ENCODE measurements at places on chromosomes 7 and 10.

DNA sequence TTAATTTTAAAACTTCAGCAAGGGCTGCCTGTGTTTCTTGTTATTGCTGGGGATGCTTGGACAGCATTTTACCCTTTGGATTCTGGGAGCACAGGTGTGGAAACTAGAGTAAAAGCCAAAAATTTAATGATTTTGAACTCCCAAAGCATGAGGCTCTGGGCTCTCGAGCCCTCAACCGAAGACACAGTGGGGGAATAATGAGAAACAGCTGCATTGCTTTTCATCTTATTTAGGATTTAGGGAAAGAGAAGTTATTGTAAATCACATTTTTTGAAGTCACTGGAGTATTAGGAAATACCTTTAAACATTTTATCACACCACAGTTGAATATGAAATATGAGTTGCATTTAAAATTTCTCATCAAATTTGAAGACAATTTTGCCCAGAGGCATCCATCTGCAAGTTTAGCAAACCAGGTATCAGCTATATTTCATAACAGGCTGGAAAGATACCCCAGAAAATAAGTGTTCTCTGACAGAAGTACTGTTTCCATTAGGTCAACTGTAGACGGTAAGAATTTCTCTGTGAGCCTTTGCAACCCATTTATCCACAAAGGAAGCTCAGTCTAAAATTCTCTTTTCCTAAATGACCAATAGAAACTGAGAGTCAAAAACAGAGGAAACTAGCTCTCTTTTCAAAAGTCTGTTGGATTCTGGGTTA, 290.6 kb upstream of the PHYHIPL start:
- DNase-seq = no peak

GRCh38 chr10:101617102-101617823, 29.1 kb downstream of the DPCD start:
- DNase-seq = no peak

DNA sequence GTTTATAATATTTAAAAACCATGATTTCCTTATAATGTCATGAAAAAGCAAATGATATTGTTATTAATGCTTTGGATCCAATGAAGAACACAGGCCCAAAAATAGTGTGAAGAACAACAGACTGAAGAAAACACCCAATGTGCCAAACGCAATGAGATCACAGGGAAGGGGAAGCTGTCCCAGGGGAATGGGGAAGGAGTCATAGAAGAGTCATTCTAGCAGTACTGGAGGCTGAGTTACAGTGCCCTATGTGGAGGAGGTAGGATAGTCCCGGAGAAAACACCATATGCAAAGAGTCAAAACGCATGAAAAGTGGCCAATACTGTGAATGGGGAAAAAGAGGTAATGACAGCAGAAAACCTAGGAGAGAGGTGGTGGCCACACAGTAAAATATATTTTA, 50.9 kb downstream of the TPK1 start:
- no peak for DNase-seq

DNA sequence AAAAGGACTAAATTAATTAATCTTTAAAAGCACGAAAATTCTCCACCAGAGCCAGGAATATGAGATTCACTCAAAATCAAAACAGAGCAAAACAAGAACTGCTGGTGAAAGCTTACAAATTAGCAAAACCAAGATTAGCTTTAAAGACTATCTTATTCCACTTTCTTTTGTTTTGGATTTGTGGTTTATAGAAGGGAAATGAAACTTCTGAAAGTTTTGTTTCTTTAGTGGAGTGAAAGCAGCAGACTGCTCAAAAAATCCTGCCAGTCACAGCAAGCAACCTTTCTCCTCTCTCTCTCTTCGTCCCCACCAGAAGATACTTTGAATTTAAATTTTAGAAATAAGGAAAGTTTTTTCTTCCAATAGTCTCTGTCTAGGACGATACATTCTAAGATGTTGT, 7.8 kb downstream of the ACTA2 start:
- no peak for DNase-seq

DNA sequence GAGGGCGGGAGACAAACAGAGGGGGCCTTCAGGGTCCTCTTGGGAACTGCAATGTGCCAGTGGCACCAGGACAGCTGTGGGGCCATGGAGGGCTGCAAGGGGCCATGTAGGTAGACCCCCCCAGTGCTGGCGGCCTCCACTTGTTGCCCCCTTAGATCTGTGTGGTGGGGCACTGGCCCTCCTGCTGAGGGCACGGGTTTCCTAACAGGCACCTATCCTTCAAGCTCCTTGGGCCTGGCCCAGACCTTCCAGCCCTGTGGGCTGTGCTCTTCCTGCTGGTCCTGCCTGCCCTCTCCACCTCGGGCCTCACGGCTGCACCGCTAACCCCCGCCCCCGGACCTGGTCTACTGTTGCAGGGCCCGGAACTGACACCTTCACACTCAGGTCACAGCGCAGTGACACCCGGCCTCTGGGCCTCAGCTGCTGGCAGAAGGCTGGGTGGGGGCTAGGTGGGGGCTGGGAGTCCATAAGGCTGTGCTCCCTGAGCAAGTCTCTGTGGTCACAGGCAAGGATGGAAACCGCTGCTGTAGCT, 12.6 kb downstream of the RASGEF1A start:
- no peak for DNase-seq

GRCh38 chr10:92757711-92758104, 68.0 kb downstream of the HHEX start:
- no peak for DNase-seq

- no peak for DNase-seq
Observed at GRCh38 chr7:100886936-100887515, 2.5 kb downstream of the UFSP1 start.

DNA sequence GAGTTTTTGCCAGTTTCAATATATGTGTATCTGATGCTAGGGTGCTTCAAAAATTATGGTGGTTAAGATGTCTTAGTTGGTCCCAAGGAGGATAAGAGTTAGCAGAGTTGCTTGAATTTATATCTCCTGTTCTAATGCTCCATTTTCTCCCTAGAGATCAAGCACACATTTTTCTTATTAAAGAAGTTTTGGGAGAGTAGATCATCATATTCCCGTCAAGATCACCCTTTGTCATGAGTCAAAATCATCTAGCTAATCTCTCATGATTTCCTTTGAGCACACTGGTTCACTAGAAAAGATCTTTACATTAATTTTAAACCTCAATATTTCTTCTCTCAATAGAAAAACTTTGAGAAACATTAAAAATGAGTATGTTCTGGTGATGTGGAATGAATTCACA, 429.9 kb upstream of the SEMA3A start:
- DNase-seq = no peak

DNA sequence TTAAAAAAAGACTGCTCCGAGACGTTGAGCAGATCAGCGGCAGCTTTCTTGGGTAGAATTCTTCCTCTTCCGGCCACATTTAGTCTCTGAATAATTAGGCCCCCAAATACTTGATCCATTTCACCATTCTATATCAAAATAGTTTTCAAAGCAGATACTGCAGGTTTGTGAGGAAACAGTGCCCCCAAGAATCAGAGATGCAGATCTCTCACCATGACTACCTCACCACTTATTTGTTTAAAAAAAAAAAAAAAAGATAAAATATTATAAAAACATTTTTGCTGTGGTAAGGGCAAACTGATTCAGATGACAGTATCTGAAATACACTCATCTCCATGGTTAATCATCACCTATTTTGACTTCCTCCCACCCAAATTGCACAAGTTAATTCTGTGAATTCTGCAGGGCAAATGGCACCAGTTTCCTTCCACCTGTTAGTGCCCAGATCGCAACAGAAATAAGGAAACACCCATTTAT, 210.4 kb downstream of the FAM107B start:
- no peak for DNase-seq

GRCh38 chr10:45646384-45647050, 26.1 kb downstream of the ZFAND4 start:
- DNase-seq = no peak

GRCh38 chr7:6268907-6269306, 3.5 kb downstream of the CYTH3 start:
- no peak for DNase-seq

GRCh38 chr10:6838118-6838517, 258.0 kb upstream of the PRKCQ start:
- no peak for DNase-seq

DNA sequence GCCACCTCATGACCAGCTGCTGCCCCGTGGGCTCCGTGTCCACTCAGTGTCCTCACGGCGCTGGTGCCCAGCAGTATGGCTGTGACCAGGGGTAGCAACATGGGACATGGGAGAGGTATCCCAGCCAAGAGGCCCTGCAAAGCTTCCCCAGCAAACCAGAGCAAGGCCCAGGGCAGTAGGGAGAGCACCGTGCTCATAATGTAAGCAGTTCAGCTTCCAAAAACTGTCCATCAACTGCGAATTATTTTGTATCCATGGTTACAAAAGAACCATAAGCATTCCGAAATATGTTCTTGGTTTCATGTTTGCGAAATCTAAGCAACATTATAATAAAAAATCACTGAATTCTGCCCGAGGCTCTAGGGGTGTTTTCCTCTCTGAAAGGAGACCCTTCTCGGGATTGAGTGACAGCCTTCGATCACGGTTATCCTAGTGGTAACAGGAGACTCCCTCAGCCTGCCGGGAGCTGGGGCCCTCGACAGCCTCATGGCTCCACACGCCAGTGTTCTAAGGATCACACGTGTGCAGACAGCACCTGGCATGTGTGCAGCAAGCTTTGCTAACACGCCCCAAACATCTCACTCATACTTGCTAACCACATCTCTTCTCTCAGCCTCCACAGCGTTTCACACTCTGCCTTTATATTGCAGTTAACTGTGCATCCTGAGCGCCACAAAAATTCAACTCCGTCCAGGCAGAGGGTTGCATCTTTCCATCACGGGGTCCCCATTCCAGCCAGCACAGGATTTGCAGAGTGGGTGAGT, 117.6 kb downstream of the DIP2C start:
- DNase-seq = no peak

DNA sequence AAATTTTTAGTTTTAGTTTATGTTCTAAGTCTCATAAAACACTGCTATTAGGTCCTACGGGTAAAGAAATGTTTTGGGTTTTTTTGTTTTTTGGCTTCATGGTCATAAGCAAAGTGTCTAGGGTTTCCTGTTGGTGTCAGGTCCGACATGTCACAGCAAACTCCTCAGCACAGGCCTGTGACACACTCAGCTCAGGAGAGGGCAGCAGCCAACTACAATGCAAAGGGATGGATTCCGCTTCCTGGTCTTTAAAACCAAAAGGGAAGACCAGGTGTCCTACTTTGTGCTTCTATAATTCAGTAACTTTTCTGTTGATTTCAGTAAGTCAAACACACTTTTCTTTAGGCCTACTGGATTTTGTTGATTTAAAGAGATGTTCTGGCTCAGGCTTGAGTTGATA, 83.8 kb upstream of the MACROH2A2 start:
- DNase-seq = no peak

GRCh38 chr7:121330053-121330833, 1.4 kb downstream of the WNT16 start:
- DNase-seq = no peak

GRCh38 chr10:90992462-90992861, 71.6 kb upstream of the ANKRD1 start:
- DNase-seq = no peak

- no peak for DNase-seq
Observed at GRCh38 chr7:143237366-143237765, 15.5 kb downstream of the TAS2R40 start.

DNA sequence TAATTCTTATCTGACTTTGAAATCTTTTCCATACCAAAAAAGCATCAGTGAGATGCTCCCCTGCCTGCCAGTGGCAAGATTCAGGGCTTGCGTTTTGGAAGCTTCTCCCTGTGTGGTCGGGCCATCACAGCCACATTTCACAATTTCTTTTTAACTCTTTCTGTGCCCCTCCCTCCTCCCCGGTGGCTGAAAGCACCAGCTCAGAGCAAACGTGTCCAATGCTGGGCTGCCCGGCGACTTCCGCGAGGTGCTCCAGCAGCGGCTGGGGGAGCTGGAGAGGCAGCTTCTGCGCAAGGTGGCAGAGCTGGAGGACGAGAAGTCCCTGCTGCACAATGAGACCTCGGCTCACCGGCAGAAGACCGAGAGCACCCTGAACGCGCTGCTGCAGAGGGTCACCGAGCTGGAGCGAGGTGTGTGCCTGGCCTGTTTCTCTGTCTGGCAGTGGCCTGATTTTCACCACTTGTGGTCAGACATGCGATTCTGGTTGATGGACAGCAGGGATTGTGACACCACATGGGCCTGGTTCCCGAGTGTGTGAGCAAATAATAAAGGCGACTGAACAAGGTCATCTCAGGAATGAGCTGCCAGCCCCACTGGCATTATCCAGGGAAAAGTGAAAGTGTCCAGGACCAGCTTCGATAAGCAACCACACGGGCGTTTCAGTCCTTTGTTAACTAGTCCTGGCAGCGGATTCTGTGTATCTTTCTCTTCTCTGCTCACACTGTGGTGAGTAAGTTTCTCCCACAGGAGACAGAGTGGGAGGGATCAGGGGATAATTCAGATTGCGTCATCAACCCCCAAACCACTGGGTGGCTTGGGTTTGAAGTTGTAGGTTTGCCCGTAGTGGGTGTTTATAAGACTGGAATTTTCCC, 2.6 kb downstream of the NPTX2 start:
- no peak for DNase-seq

DNA sequence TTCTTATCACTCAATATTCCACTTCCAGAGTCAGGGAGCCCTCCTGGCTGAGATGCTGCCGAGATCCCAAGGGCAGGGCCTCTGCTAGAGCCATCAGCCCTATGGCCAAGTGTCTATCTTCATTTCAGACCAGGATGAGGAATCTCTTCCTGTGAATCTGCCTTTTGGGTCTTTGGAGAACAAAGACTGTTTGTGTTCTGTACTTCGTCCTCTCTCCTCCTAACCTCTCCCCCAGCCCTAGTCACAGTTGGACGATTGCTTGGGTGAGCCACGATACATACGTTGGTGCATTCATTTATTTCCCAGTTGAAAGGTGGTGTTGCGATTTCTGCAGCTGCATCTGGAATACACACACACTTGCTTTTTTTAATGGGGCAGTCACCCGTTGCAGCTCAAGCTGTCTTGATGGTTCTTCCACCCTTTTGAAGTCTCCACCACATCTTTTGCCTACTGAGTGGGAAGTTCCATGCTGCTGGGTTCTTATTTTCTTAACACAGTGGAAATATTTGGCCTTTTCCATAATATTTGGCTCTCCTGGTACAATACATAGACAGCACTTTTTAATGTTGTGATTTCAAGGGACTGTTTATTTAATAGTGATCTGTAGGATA, 26.7 kb downstream of the SH3PXD2A start:
- DNase-seq = no peak

- DNase-seq = no peak
Observed at GRCh38 chr7:151339651-151340382, 1.8 kb upstream of the NUB1 start.

- no peak for DNase-seq
Observed at GRCh38 chr10:24802378-24802777, 78.7 kb upstream of the ARHGAP21 start.

- no peak for DNase-seq
Observed at GRCh38 chr7:157027568-157028198, 17.2 kb upstream of the MNX1 start.

DNA sequence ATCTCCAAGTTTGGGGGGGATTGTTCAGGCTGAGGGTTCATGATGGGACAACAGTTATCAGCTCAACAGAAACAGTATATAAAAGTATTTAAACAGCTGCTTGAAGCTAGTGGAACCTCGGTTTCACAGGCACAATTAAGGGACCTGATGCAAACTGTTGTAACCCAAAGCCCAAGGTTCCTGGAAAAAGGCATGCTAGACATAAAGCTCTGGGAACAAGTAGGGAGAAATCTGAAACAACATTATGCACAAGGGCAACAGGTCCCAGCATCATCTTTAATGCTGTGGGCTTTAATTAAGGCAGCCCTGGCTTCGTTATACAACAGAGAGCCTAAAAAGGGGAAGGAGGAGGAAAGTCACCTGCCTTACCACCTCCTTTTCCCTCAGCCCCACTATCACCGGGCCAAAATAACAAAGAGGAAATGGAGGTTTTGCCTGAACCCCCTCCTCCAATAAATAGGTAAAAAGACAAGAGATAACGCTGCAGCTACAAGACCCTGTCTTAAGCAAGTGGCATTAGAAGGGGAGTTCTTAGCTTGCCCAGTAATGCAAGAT, 83.2 kb upstream of the GPR22 start:
- DNase-seq = no peak
